ENCODE measurements at places on chromosomes 16 and 17.

- no peak for DNase-seq
These were observed 4.6 kb downstream of the CIITA start for GRCh38 chr16:10881479-10882030.

GRCh38 chr16:56368545-56368944 is 56.8 kb downstream of the AMFR start:
- no peak for DNase-seq

- no peak for DNase-seq
These were observed 18.9 kb upstream of the KCNJ12 start for GRCh38 chr17:21357281-21357680.

DNA sequence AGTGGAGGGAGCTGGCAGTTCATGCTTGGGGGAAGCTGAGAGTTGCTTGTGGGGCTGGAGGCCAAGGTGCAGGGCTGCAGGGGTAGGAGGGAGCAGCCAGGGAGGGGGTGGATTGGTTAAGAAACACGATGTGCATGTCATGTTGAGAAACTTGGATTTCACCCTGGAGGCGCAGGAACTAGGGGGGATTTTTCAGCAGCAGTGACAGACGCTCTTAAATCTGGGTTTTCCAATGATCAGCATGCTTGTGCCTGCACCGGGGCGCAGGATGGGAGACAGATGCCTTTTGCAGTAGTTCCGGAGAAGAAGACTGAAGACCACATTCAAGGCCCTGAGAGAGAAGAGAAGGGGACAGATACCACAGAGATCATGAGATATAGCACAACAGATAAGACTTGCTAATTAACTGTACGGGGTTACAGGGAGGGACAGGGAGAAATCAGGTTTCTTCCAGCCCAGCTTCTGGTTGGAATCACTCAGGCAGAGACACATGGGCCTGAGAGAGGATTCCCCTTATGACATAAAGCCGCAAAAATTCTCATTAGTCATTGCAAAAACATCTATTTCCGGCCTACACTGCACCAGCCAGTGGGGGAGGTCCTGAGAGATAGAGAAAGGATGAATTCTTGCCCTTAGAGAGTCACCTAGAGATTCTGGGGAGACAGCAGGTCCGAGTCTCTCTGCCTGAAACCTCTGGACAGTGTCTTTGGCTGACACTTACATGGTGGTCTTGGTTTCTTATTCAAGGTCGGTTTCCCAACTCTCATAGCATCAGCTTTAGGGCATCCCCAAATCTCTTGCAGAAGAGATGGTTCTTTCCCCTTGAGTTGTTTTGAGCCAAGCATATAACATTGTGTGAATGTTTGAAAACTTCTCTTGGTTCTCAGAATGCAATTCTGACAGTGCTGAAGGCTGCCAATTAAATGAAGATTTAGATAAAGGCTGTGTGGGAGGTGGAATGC is 27.1 kb downstream of the CDH13 start:
- DNase-seq = peak; percentile 57

GRCh38 chr17:57988301-57989250 is 522 bp upstream of the VEZF1 start:
- DNase-seq = peak; percentile 69

- DNase-seq = no peak
These were observed 108.0 kb downstream of the ZNF18 start for GRCh38 chr17:11889266-11889665.

Measured in activated T-helper 2 cell treated with anti-CD3 and anti-CD28 coated beads, Interferon-gamma antibody, Interleukin-2, Interleukin-4, amounts not matched to agents 10 μg/mL and 5 μg/mL and 100 μg/mL, durations not matched to agents 14 hours and 24 hours and 36 hours (primary cell).